Hypothalamus (tissue), 51 donors: ENCODE measurements at places on chromosomes 13 and 19.
A peak's percentile ranks its signal among the peaks of the same experiment; 100 is the strongest.

- DNase-seq, result no peak
Measured at GRCh38 chr19:18173572-18174288, at the start of gene IFI30. TSS of gene IFI30 (plus strand) at chr19:18173813. CDS start at chr19:18173842, 29 bp downstream.

DNA sequence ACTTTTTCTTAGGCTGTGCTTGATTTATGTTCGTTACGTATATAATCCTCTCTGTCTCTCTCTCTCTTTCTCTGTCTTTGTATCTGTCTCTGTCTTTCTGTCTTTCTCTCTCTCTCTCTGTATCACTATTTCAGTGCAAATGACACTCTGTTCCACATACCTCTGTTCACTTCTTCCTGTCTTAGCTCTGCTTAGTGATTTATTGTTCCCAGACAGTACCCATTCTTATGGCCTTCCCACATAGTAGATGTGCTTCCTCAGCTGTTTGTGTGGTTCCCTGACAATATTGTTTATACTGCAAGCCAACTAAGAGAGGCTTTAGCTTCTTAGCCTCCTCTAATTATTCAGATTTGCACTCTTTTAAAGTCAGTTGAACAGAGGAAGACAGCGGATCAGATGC is 1244.2 kb downstream of the DIAPH3 start:
- no peak for DNase-seq

DNA sequence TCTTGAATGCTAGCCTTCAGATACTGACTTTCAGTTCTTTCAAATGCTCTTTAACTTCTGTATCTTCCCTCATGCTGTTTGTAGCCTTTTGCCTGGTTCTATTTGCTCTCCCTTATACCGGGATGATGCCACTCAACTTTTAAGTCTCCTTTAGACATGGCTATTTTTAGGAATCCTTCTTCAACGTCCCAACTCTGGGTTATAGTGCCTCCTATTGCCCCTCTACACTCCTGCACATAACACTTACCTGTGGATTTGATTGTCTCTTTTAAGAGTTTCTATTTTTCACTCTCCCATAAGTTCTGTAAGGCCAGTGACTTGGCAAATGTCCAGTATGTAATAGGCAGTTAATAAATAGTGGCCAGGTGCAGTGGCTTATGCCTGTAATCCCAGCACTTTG is 343.0 kb downstream of the KLF5 start:
- no peak for DNase-seq

DNA sequence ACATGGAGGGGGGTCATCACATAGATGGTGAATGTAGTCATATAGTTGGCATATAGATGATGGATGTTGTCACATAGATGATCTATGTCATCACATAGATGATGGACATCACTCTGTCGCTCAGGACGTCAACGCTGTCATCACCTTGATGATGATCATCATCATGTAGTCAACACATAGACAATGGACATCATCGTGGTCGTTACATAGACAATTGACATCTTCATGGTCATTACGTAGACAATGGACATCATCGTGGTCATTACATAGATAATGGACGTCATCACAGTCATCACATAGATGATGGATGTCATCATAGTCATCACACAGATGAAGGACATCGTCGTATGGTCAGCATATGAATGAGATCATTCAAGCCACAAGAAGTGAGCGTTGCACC is 28.6 kb upstream of the SLC15A1 start:
- DNase-seq, result no peak

GRCh38 chr19:54138489-54139256 is 1.1 kb downstream of the CNOT3 start:
- DNase-seq, result no peak

DNA sequence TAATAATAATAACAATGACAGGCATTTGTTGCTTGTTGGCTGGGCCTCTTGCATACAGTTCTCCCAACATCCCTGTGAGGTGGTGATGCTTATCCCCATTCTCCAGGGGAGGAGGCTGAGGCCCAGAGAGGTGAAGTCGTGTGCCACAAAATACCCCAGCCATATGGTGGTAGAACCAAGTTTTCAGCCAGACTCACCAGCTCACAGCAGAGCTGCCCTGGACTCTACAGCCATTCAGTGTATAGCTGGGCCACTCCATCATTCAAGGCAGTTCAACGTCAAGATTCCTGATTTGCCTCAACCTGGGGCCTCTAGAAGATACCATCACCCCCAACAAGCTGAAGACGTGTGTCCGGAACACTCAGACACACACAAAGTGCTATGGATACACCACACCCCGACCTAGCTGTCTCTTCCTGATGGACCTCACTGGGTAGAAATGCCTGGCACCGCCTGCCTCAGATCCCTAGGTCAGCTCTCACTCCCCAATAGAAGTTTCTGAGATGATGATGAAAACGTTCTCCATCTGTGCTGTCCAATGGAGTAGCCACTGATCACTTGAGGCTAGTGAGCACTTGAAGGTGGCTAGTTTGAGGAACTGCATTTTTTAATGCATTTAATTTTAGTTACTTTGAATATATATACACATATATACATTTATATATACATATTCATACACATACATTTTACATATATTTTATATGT is 4.3 kb upstream of the CEACAM19 start:
- DNase-seq, result no peak

GRCh38 chr13:113350065-113350937 is 13.6 kb downstream of the GRTP1 start:
- DNase-seq, result no peak

GRCh38 chr13:75333103-75333502 is 148.9 kb downstream of the TBC1D4 start:
- no peak for DNase-seq

- DNase-seq, result no peak
Measured at GRCh38 chr13:109655611-109656010, 130.8 kb downstream of the IRS2 start.

DNA sequence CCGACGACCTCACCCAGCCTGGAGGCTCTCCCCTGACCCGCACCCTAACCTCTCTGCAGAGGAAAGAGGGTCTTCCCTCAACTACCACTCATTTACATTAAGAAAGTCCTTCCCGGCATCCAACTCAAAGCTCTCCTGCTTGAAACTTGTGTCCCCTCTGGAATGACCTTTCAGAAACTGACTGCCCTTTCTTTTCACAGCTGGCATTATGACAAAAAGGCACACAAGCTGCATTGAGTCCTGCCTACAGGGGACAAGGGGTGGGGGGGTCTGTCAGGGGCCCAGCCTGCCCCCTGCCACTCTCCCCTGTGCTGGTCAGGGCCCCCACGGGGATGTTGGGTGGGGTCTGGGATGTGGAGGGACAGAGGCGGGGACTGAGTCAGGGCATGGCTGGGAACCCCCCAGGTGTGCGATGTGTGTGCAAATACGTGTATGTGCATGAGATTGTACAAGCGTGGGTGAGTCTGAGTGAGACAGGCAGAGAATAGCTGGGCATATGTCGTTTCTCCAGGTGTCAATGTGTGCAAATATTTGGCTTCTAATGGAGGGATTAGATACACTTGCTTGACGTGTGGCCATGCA is 2.0 kb downstream of the COL5A3 start:
- DNase-seq, result no peak

GRCh38 chr13:101916108-101916774 is 463.8 kb downstream of the ITGBL1 start:
- DNase-seq, result peak; percentile 33

GRCh38 chr19:2184422-2184975 is 20.8 kb downstream of the DOT1L start:
- DNase-seq, result no peak

GRCh38 chr19:16247353-16248182 is 49.9 kb downstream of the AP1M1 start:
- DNase-seq, result peak; percentile 27

GRCh38 chr13:30416471-30416870 is 5.8 kb upstream of the UBE2L5 start:
- no peak for DNase-seq

GRCh38 chr13:103222683-103223082 is 156.5 kb upstream of the SLC10A2 start:
- DNase-seq, result no peak

DNA sequence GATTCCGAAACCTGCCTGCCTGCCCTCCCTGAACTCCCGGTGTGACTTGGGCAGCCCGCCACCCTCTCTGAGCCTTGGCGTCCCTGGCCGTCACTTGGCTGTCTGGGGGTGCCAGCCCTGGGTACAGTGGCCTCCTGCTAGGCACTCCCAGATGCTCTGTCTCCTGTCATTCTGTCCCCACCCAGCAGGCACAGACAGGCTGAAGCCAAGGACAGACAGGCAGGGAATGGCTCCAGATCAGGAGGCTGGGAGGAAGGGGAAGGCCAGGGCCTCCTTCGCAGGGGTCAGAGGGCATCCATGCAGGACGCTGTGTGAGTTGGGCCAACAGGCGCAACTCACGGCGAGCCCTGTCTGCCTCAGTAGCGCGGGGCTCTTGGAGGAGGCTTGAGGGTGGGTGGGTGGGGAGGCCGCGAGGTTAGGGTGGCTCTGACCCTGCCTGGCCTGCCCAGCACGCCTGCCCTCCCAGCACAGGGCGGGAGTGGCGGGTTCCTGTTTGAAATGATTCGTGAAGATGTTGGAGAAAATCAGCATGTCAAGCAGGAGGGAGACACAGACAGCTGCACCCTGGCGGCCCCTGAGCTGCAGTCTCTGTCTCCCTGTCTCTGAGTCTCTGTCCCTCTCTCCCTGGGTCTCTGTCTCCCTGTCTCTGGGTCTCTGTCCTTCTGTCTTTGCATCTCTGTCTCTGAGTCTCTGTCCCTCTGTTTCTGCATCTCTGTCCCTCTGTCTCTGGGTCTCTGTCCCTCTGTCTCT is 19.7 kb downstream of the KLHL26 start:
- DNase-seq, result no peak

DNA sequence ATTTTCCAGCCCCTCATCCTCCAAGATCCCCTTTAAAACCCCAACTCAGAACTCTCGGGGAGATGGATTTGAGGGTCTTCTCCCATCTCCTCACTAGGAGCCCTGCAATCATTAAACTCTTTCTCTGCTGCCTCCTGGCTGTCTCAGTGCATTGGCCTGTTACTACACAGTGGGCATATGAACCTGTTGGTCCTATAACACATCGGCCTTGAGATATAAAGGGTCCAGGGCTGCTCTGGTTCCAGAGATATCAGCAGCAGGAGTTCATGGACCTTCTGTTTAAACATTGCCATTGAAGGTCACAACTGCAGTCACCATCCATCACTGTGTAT is 3.8 kb upstream of the METTL21C start:
- no peak for DNase-seq

- peak; percentile 85 for DNase-seq
Measured at GRCh38 chr13:113153810-113154748, 4.4 kb upstream of the PROZ start.

DNA sequence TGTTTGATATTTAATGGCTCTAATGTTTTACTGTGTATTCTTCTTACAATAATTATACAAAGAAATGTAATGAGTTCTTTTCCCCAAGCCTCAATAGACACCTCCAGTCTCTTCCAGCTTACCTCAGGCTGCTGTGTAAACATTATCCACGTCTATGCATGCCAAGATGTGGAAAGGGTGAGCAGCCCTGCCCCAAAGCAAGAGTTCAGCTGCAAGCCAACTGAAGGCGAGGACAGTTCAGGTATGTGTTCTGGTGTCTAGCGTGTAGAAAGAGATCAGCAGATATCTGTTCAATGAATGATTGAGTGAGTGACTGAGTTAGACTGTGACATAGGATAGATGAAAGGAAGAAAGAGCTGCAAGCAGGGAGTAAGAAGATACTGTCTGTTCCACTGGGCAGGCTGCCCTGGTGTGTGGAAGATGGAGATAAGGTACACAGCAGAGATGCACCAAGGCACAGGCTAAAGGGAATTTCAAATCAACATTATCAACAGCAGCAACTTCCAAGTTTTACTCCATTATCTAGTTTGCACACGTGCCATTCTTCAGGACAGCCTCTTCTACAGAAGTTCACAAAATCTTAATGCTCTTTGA is 66.0 kb downstream of the LATS2 start:
- no peak for DNase-seq

- no peak for DNase-seq
Measured at GRCh38 chr13:110506859-110507566, 54.5 kb downstream of the RAB20 start.

DNA sequence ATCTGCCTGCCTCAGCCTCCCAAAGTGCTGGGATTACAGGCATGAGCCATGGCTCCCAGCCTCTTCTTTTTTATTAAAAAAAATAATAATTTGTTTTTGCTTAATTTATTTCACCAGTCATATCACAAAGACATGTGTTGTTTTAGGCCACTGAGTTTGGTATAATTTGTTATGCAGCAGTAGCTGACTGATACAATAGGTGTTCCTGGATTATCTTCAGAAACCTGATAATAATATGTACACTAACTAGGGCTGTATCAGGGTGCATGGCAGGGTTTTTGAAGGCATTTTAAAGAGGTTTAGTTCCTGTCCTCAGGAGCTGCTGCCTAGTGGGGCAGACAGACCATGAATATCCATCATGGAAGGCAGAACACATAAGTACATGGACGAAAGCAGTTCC is 9.5 kb upstream of the CSNK1G2 start:
- DNase-seq, result no peak

- no peak for DNase-seq
Measured at GRCh38 chr19:49362929-49363267, 682 bp upstream of the TEAD2 start.

- no peak for DNase-seq
Measured at GRCh38 chr13:67520886-67521285, 290.8 kb upstream of the PCDH9 start.

- no peak for DNase-seq
Measured at GRCh38 chr13:93534181-93534700, 307.6 kb downstream of the GPC6 start.

- DNase-seq, result no peak
Measured at GRCh38 chr13:21348488-21349120, 110.5 kb downstream of the ZDHHC20 start.

DNA sequence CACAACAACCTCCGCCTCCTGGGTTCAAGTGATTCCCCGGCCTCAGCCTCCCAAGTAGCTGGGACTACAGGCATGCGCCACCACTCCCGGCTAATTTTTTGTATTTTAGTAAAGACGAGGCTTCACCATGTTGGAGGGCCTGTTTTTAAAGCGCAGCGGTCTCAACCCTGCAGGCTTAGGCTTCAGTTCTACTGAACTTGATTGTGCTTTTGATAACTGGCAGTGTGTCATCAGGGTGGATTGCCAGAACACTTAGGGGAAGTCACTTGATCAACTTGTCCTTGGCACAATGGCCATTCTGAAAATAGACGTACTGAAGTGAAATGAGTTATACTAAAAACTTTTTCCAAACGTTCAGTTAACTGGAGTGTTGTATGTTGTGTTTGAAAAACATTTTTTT is 472.2 kb downstream of the KLF5 start:
- DNase-seq, result no peak

- DNase-seq, result peak; percentile 61
Measured at GRCh38 chr13:21176982-21177284, 475 bp downstream of the MRPL57 start.

- DNase-seq, result no peak
Measured at GRCh38 chr13:36086117-36086516, 45.1 kb downstream of the DCLK1 start.
